ENCODE measurements at places on chromosomes 2 and 18. TPM values are rescaled to one million over a fixed set of nuclear protein-coding genes. Genes with fewer than 3 reads are reported as not detected.

FAM228A gene
- 0.99 TPM for total RNA-seq

CDK5R2 gene
- total RNA-seq: 0.17 TPM

TCF23 gene
- total RNA-seq: not detected

DNA sequence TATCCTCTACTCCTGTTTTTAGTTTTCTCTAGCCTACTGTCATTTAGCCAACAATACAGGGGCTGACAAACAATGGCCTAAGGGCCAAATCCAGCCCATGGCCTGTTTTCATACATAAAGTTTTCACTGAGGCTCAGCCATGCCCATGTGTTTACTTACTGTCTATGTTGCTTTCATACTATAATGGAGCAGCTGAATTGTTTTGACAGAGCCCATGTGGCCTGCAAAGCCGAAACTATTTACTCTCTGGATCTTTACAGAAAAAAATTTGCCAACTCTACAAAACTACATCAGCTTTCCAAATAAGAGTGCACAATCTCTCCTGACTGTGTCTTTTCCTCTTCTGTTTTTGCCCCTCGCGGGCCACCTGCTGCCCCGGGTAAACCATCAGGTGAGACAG, 24.0 kb downstream of the LGALSL start:
- H3K4me3 ChIP-seq: no peak overlapping the region
- no peak for DNase-seq
- H3K27ac ChIP-seq: no peak overlapping the region
- H3K27me3 ChIP-seq: peaks cover 3% of the 10 kb centered on the region

LYPD1 gene
- total RNA-seq: 0.17 TPM
